ENCODE measurements at places on chromosomes 1 and 21. TPM values are rescaled to one million over a fixed set of nuclear protein-coding genes. Genes with fewer than 3 reads are reported as not detected.

Gene BEND5
- total RNA-seq: 0.70 TPM

DNA sequence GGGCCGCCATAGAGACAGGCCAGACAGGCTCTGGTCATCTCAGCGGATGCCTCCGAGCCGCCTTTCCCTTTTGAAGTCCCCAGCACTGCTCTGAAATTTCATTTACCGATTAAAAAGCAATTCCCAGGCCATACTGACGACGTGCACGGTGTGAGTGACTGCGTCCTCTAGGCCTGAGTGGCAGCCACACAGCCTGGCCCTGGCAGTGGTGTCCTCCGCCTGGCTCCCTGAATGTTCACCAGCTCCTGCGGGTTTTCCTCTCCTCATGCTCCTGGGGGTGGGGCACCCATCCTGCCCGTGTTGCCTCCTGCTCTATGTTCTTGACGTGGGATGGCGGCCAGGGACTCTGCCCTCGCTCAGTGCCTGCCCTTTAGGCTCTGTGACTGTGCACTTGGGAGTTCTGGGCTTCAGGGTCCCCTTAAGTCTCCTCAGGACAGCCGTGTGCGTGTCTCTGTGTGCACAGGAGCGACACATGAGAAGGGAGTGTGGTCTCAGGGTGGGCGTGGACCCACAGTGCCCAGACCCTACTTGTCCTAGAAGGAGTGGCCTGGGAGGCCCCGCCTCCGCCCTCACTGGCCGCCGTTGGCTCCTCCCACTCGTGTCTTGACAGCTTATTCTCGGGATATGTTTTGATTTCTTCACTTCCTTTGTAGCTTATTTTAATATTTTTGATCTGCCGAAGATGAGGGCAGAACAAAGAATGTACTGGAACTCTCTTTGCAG is 3.6 kb downstream of the SKI start:
- DNase-seq: peak; percentile 77

Gene DNASE2B
- total RNA-seq: not detected

- DNase-seq: no peak
Observed at GRCh38 chr1:15691434-15692032, 7.4 kb downstream of the PLEKHM2 start.

Gene GPR157
- 3.6 TPM for total RNA-seq

Gene SIKE1
- 87.6 TPM for total RNA-seq

GRCh38 chr1:161350671-161351070 is 17.0 kb downstream of the CFAP126 start:
- DNase-seq: no peak

Gene SHISA4
- total RNA-seq: 10.9 TPM
